ENCODE measurements at places on chromosomes 7 and 10.

DNA sequence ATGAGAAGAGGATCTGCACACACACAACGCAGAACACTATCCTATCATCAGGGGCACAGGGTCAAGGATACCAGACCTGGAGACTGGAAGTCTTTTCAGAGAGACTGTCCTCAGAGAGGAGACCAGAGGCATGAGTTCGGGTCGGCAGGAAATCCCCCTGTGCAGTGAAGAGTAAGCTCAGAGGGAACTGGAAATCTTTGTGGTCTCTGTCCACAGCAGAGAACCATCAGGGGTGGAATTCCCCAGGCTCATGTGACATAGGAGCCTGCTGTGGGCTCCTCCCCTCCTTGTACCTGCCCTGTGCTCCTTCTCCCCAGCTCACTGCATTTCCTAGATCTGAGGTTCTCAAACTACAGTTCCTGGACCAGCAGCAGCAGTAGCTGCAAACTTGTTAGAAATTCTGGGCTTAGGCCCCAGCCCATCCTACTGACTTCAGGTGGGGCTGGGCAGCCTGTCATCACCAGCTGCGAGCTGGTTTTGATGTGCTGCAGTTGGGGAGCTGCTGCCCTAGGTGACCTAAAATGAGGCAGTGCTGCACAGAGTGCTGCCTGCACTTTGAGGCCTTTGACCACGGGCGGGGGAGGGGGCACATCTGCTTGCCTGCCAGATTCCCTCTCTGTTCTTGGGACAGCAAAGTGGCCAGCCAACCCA is 2.4 kb downstream of the ZMIZ2 start:
- peak; percentile 81 for ATAC-seq

GRCh38 chr10:32454148-32454547 is 8.2 kb downstream of the CCDC7 start:
- no peak for ATAC-seq

DNA sequence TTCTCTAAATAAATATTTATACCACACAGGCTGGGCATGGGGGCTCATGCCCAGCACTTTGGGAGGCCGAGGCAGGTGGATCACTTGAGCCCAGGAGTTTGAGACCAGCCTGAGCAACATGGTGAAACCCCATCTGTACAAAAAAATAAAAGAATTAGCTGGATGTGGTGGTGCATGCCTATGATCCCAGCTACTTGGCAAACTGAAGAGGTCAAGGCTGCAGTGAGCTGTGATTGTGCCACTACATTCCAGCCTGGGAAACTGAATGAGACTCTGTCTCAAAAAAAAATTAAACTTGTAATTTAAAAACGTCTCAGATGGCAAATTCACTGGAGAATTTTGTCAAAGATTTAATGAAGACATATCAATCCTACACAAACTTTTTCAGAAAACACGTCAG is 277.6 kb upstream of the BMPER start:
- ATAC-seq: no peak

DNA sequence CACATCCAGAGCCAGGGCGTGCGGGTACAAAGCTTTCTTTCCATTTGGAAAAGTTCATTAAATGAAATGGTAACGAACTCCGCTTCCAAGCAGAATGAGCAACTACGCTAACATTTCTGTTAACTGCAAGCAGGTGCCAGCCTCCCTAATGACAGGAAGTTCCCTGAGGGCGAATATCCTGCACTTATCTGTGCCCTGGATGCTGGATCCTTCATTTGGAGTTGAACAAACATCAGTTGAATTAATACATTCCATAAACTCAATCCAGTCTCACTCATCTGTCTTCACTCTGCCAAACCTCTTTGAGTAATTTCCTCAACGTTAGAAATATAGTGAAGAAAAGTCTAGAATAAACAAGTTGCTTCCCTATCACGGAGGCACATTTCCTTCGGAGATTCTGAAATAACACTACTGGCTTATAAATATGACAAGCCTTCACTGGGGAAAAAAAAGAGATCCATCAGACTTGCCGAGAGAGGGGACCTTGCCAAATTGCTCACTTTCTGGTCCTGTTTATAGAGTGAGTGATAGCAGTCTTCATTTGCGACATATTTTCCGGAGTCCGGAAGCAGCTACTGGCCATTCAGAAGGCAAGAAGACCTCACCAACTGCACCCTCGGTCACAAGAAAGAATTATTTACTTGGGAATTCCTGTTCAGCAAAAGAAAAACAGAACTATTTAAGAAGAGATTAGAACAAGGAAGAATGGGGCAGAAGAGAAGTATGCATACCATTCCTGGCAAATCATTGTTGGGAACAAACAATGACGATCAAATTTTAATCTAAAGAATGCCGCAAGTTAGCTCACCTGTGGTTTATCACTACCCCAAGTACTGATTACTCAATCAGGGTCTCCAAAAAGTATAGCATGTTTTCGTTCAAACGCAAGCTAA is 196.4 kb downstream of the FAM107B start:
- ATAC-seq: no peak

DNA sequence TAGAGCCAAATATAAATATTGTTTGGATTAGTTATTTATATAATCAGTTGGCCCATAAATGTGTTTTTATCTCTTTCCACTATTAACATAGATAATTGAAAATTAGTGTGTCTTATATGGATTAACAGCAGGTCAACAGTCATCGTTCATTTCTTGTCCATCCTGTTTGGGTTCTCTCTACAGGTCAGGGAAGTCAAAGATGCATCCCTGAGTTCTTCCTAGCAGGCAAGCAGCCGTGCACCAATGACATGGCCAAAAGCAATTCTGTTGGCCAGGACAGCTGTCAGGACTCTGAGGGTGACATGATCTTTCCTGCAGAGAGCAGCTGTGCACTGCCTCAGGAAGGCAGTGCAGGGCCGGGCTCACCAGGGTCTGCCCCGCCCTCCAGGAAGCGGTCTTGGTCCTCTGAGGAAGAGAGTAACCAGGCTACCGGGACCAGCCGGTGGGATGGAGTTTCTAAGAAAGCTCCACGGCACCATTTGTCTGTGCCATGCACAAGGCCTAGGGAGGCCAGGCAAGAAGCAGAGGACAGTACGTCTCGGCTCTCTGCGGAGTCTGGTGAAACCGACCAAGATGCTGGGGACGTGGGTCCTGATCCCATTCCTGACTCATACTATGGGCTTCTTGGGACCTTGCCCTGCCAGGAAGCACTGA is 15.9 kb downstream of the FBH1 start:
- ATAC-seq: no peak

DNA sequence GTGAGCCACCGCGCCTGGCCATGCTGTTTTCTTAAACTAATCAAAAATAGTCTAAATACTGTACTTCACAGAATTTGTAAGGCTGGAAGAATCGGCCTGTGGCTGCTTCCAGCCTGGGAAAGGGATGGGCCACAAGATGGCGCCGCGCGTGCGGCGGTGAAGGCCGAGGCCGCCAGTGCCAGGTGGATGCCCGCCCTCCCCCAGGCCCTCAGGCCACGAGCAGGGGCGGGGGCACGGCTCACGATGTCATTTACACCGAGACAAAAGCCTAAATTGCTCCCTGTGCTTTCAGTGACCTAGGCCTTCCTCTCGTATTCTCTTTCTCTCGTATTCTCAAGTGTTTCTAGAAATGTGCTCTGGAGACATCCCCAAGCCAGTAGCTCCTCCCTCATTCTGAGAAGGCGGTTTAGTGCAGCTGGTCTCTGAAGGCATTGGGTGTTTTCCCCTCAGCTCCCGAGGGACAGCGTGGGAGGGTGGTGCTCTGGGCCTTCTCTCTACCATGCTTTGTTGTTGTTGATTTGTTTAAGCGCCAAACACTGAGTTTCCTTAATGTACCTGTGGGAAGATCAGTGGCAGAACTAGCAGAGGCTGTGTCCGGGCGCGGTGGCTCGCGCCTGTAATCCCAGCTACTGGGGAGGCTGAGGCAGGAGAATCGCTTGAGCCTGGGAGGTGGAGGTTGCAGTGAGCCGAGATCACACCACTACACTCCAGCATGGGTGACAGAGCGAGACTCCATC is 68.4 kb downstream of the CDC123 start:
- ATAC-seq: peak; percentile 93

DNA sequence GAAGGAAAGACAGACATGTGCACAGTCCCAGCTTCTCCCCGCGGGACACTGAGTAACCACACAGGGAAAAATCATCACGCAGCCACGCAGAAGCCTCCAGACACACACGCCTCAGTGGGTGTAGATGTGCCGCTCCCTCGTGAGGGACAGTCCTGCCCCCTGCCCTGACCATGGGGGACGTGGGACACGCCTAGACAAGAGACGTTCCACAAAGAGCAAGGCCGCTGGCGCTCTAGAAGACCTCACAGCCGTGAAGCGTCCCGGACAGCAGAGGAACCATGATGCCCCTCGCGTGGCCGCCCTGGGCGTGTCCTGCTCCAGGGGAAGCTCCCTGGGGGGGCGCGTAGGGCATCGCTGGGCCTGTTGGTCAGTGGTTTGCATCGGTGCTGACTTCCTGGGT is 210.8 kb downstream of the DNAJB6 start:
- no peak for ATAC-seq

- ATAC-seq: no peak
Measured at GRCh38 chr10:15879058-15879457, 18.8 kb upstream of the MINDY3 start.

- ATAC-seq: no peak
Measured at GRCh38 chr7:99551334-99551733, 580 bp downstream of the FAM200A start.

GRCh38 chr7:112101201-112101846 is 104.9 kb downstream of the DOCK4 start:
- no peak for ATAC-seq

GRCh38 chr7:153529100-153529499 is 523.1 kb upstream of the DPP6 start:
- no peak for ATAC-seq

- ATAC-seq: no peak
Measured at GRCh38 chr7:82164813-82165212, 278.8 kb downstream of the CACNA2D1 start.

- ATAC-seq: no peak
Measured at GRCh38 chr10:100024748-100025147, 15.0 kb upstream of the DNMBP start.

- ATAC-seq: no peak
Measured at GRCh38 chr10:132377326-132377725, 19.7 kb upstream of the PWWP2B start.

- ATAC-seq: no peak
Measured at GRCh38 chr10:75233444-75234016, 2.2 kb downstream of the COMTD1 start.

GRCh38 chr10:74738542-74738941 is 87.9 kb upstream of the KAT6B start:
- ATAC-seq: no peak

DNA sequence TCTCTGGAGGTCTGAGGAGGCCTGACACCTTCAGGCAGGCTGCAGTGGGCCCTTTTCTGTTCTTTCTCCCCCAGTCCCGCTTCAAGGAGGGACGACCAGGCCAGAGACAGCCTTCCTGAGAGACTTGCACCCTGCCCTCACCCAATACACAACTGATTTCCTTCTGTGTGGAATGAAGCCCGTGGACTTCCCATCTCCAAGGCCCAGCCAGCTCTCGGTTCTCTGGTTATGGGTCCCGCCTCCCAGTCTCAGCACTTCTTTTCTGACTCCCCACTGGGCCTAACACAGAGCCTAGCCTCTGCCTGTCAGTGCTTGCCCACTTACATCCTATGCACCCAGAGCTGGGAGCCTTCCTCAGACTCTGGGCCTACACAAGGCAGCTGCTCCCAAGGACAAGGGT is 24.1 kb upstream of the ADCYAP1R1 start:
- no peak for ATAC-seq

DNA sequence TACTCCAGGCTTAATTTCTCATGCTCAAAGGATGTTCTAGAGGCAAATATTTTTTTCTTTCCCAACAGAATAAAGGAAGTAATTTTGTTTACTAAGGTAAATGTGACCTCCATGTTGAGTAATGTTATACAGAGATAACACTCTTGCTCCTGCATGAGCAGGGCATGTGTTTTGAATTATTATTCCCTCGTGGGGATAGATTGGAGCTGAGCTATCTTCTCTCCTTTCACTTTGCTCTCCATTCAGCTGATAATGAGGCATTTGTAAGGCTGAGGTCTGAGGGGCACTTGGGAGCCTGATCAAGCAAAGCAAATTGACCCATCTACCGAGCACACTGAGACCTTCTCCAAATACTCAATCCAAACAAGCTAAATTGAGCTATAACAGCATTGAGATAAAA is 50.7 kb upstream of the GHITM start:
- ATAC-seq: no peak

GRCh38 chr7:151082141-151083070 is 887 bp downstream of the TMUB1 start:
- no peak for ATAC-seq

DNA sequence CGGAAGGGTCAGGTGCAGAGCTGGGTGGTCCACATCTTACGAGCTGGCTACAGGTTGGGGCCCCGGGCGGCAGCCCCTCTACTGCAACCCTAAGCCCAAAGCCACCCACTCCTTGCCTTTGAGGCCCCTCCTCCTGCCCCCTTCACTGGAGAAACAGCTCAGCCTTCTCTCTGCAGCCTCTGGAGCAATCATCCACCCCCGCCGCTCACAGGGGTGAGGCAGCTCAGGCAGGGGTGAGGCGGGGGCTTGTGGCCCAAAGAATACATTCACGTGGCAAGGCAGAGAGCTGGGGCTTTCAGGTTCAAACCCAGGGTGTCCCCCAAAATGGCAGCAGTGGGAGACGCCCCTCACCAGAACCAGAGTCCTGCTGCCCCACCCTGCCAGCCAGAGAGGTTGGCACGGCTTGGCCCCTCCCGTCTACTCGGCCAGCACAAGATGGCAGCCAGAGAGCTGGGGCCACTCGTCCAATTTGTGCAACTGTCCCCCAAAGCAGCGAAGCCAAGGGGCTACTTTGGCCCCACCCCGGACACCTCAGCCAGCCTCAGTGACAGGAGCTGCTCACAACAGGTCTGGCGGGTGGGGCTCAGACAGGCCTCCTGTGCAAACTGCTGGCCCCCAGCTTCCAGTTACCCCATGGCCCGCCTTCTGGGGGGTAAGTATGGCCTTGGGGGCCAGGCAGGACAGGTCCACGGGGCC is 7.2 kb downstream of the GNB2 start:
- ATAC-seq: no peak

GRCh38 chr7:157347217-157347904 is 10.6 kb downstream of the DNAJB6 start:
- no peak for ATAC-seq

- no peak for ATAC-seq
Measured at GRCh38 chr7:130421684-130422083, 19.1 kb downstream of the CEP41 start.

DNA sequence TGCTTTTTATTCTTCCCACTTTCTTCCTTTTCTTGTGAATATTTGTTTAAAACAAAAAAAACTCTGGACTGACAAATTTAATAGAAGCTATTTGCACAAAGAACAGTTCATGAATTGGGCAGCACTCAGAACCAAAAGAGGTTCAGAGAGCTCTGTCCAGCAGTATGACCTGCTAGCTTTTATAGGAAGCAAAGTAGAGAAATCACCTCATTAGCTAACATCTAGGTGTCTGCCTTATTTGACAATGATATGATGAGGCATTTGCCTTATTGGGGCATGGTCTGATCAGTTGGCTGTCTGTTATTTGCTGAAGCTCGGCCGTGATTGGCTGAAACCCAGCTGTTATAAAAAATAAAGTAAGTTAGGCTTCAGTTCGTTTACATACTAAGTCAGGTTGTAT is 819 bp upstream of the TRIM4 start:
- ATAC-seq: no peak

GRCh38 chr7:87110778-87111177 is 41.5 kb upstream of the DMTF1 start:
- ATAC-seq: no peak

- no peak for ATAC-seq
Measured at GRCh38 chr7:77731716-77732115, 35.5 kb downstream of the RSBN1L start.

Measured in stimulated activated memory B cell treated with anti-CD40 and anti-IgM and Interleukin-4, amounts not matched to agents 10 μg/mL and 1 μg/mL and 100 μg/mL, for 72 hours (primary cell).